ENCODE measurements at places on chromosomes 2 and 18.

GRCh38 chr2:65256054-65256453 is 28.4 kb downstream of the ACTR2 start:
- DNase-seq = no peak

- DNase-seq = no peak
Observed at GRCh38 chr2:42025151-42025582, 22.7 kb upstream of the PKDCC start.

DNA sequence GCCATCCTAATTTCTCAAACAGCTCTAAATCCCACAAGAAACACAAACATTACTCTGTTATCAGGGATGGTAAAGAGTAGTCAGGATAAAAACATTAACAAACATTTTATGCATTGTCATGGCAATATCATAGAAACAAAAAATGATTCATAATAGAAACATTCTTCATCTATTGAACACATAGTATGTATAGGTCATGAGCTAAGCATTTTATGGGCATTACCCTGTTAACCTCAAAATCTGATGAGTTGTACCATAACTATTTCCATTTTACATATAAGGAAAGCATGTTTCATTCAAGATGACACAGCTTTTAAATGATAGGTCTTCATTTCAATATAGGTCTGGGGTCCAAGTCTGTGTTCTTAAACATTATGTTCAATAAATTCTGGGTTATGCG is 344.9 kb downstream of the RND3 start:
- DNase-seq = no peak

DNA sequence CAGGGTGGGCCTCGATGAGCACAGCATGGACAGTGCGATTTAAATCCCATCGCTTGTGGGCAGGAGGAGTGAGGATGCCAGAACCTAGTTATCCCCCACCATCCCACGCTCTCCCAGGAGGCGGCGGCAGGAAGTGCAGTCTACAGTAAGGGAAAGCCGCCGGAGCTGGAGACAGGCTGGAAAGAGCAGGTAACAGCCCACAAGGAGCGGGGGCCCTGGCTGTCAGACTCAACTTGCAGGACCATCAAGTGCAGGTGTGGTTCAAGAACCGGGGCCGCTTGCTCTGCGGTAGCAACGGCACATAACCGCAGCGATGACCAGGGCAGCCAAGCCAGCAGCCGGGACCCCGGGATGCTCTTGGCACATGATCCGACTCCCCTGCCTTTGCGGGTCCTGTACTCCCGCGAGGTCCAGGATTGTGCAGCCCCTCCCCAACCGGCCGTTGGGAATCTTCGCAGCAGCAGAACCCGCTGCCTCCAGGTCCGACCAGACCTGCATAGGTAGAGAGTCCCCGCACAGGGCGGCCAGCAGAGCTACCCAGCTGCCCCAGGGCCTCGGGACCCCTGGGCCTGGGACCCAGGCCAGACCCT is 82.1 kb downstream of the BIN1 start:
- no peak for DNase-seq

- DNase-seq = no peak
Observed at GRCh38 chr18:21912339-21913239, 172.0 kb downstream of the MIB1 start.

DNA sequence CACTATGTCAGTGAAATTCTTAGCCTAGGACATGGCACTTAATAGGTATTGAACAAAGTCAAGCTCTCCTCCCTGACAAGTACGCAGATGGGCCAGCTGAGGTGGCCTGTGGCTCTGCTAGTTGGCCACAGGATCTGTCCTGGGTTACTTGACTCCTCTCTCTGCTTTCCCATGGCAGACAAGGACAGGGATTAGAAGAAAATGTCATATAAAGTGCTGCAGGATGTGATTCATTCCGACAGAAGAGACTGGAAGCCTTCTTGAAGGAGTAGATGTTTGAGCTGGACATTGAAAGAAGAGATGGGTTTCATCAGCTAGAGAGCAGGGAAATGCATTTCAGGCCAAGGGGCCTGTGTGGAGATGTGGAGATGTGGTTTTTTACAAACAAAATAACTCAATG is 46.7 kb downstream of the SMAD7 start:
- DNase-seq = no peak

DNA sequence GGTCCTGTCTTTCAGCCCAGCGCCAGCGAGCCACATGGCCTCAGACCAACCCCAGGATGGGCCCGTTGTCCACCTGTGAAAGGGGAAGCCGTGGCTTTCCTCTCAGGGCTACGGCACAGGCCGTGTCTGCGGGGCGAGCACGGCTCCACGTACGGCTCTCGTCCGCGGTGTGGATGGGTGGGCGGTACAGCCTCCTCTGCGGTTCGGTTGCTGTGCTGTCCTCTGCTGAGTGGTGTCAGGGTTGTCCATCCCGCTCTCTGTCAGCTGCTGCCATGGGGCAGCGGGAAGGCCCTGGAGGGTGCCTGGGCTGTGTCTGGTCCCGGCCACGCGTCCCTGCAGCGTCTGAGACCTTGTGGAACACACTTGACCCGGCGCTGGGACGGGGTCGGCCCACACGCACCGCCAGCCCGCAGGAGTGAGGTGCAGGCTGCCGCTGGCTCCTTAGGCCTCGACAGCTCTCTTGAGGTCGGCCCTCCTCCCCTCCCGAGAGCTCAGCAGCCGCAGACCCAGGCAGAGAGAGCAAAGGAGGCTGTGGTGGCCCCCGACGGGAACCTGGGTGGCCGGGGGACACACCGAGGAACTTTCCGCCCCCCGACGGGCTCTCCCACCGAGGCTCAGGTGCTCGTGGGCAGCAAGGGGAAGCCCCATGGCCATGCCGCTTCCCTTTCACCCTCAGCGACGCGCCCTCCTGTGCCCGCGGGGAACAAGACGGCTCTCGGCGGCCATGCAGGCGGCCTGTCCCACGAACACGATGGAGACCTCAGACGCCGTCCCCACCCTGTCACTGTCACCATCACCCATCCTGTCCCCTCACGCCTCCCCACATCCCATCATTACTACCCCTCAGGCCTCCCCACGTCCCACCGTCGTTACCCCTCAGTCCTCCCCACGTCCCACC is 128.7 kb downstream of the NFATC1 start:
- no peak for DNase-seq

GRCh38 chr2:72412214-72412613 is 264.6 kb upstream of the CYP26B1 start:
- no peak for DNase-seq

DNA sequence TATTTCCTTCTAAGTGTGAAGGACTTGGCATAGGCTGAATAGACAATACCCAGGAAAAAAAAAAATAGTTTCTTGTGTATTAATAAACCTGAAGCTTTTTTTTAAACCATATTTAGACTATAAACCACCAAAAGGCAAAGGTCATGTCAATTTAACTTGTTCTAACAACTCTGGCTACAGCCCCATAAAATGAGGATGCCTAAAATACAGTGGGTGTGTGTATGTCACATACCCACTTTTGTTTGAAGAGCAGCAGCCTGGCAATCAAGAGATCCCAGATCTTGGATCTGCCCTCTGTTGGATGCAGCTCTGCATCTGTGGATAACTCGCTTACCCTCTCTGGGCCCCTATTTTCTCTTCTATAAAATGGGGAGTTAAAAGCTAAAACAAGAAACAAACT is 65.4 kb downstream of the SATB2 start:
- DNase-seq = no peak

GRCh38 chr2:123073371-123073770 is 951.7 kb upstream of the CNTNAP5 start:
- no peak for DNase-seq

DNA sequence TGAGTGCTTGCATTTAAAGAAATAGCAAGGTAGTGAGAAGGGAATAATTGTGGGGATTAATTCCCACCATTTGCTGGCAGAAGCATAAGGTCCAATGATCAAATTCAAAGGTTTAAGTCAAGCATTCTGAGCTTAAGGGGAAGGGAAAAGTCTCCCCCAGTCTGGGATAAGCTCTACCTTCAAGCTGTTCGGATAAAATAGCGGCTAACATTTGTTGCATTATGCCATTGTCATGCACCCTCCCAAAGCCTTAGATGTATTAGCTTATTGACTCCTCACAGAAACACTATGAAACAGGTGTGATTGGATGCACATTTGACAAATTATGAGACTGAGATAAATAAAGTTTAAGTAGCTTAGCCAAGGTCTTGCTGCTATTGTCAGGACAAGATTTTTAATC is 52.2 kb upstream of the TGIF1 start:
- no peak for DNase-seq

DNA sequence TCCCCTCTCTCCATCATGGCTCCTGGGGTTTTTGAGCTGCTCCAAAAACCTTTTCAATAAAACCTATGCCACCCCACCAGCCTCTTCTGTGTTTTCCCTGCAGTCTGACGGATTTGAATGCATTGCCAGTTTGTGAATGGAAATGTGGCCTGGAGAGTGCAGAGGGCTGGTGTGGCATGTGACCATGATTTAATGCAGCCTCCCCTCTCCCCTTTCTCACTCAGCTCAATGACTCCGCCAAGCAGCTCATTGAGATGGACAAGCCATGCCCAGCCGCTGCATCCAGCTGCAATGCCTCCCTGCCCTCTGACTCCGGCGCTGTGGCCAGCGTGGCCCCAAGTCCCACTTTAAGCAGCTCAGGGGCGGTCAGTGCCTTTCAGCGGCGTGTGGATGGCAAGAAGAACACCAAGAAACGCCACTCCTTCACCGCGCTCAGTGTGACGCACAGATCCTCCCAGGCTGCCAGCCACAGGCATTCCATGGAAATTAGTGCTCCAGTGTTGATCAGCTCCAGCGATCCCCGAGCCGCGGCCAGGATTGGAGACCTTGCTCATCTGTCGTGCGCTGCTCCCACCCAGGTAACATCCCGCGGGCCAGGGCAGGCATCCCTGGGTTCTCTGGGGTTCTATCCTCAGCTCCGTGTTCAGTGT is 215.3 kb downstream of the SEPTIN10 start:
- DNase-seq = no peak

- no peak for DNase-seq
Observed at GRCh38 chr2:239362507-239362906, 38.3 kb downstream of the HDAC4 start.

GRCh38 chr2:11279398-11279797 is 65.0 kb downstream of the ROCK2 start:
- DNase-seq = no peak

GRCh38 chr18:46953195-46953594 is 35.8 kb downstream of the KATNAL2 start:
- no peak for DNase-seq

- no peak for DNase-seq
Observed at GRCh38 chr2:37769551-37769950, 98.1 kb upstream of the CDC42EP3 start.

DNA sequence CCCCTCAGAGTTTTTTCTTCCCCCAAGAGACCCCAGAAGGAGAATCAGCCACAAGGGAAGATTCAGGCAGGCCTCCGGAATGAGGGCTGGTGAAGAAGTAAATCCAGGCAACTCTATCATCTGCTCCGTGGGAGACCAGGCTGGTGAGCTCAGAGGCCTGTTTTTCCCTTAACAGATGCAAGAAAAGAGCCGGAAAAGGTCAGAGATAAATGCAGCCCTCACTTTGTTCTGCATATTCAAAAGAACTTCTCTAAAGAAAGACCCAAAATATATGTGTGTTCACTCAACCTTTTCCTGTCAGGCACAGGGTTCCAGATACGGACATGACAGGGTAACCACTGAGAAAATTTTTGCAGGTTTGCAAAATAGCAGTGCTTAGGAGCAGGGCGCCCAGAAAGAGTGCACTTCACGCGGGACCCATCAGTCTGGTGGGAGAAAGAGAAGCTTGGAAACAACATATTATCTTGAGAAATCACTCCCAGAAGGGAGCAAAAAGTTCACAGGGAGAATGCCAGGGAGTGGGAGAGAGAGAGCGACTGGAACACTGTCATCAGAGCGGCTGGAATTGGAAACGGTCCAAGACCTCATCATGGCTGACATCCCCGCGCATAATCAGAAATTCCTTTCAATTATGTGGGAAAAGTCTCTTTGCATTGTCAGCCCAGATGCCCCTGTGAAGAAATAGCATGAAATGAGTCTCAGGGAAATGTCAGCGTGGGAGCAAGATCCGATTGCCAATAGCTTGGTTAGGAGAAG is 244.8 kb upstream of the SLC14A2 start:
- DNase-seq = peak; percentile 28

All from omental fat pad (tissue), 4 donors.